ENCODE measurements at places on chromosomes 2 and 18.
A peak's percentile ranks its signal among the peaks of the same experiment; 100 is the strongest.

GRCh38 chr2:70756128-70756527 lies 11.9 kb downstream of the ADD2 start:
- DNase-seq, result no peak

DNA sequence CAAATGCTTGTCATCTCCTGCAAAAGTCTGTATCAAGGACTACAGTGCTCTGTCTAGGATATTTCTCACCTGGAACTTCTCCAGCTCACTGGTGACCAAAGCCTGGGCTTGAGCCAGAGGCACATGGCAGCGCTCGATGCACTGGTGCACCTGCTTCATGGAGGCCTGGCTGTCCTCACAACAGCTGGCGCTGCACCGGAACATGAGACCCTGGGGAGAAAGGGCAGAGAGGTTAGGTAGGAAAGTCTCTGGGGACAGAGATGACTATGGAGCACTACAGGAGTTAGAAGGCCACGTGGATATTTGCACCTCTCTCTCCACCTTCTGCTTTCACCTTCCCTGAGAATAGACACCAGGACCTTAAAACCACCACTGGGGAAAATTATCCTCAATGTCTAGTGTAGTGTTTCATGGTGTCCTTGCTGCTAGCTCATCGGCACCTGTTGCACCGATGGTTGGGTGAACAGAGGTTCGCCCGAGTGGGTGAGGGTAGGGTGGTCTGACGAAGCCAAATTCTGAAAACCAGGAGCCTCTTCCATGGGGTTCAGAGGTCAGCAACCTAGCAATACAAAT lies 1.0 kb downstream of the FAM136A start:
- DNase-seq, result no peak

DNA sequence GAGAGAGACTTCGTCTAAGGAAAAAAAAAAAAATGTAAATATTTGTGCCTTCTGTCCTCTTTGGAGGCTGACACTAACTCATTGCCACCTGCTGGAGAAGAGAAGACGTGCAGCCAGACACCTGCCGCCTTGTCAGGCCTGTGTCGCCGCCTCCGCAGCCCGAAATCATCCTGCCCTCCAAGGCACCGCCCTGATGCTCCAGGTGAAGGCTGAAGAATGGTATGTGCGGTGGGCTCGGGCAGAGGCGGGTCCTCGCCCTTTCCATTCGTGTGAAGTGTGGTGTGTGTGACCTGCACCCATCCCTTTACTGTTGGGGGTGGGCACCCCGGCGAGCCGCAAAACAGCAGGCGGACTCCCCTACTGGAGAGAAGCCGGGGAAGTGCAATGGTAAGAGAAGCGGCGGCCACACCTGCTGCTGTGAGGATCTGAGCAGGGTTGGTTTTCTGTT lies 60.4 kb downstream of the FAM161A start:
- DNase-seq, result peak; percentile 80

GRCh38 chr2:234075947-234076346 lies 25.4 kb downstream of the SPP2 start:
- DNase-seq, result no peak

DNA sequence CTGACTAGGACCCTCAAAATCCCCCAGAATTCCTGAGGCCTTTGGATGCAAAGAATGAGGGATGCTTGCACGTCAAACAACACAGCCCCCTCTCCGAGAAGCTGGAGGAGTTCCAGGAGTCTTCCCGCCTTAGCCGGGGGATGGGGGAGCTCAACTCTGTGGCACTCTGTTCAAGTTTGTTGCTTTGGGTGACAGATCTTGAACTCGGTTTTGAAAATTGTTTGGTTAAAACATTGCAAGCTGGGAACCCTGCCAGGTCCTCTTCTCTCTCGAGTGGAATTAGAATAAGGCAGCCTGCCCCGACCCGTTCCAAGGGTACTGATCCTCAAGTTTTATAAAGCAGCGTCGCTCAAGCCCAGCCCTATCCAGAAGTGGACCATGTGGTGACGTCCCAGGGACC lies 244.1 kb downstream of the LOXHD1 start:
- DNase-seq, result no peak

DNA sequence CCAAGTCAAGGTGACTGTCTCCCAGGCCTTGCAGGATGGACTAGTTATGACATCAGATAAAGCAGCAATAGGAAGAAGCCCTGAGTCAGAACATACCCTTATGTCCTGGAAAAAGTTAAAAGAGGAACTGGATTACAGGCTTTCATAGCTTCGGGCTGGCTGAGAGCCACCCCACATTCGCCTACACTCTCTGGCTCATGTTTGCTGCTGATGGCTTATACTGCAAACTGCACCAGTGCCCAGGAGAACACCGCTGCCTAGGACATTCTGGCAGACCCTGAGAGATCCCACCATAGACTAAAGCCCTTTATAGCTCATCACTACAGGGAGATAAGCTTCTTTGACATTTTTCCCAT lies 20.3 kb downstream of the SLC8A1 start:
- peak; percentile 86 for DNase-seq

- no peak for DNase-seq
These were observed 59.4 kb downstream of the ZNF236 start for GRCh38 chr18:76881744-76882143.

- no peak for DNase-seq
These were observed 35.8 kb downstream of the FAM178B start for GRCh38 chr2:96950381-96951124.

GRCh38 chr2:39275016-39275415 lies 31.2 kb upstream of the CDKL4 start:
- DNase-seq, result peak; percentile 30

- no peak for DNase-seq
These were observed 121.1 kb upstream of the RMP24 start for GRCh38 chr18:35851286-35851970.

- DNase-seq, result no peak
These were observed 572.0 kb upstream of the LINC00305 start for GRCh38 chr18:64720781-64721464.

- DNase-seq, result no peak
These were observed 20.8 kb downstream of the KCNF1 start for GRCh38 chr2:10932345-10933151.

DNA sequence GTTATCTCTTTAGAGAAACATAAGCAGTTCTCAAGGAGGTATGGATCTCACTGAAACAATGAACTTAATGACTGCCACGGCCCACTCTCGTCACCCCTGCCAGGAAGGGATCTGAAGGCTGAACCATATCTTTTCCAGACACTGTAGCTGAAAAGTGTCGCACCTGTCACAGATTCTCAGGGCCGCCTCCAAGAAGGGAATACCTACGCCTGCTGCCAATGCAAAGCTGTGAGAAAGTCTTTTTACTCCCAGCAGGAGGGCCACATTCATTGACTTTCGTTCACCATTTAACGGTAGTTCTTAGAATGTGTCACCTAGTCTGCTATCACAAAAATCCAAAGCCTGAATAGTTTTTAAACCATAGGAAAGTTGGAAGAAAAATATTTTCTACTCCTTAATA lies 66.7 kb upstream of the SH3BP4 start:
- no peak for DNase-seq

- DNase-seq, result peak; percentile 71
These were observed 187.0 kb upstream of the COL3A1 start for GRCh38 chr2:188787021-188787657.

Data from ELR (cell line).